ENCODE measurements at places on chromosomes 2 and 18. TPM values are rescaled to one million over a fixed set of nuclear protein-coding genes. Genes with fewer than 3 reads are reported as not detected.

The TXNDC2 gene
- not detected for total RNA-seq

GRCh38 chr2:101442042-101442666 is 32.8 kb downstream of the RFX8 start:
- H3K36me3 ChIP-seq, result peaks cover 7% of the 10 kb centered on the region
- H3K4me1 ChIP-seq, result peaks cover 9% of the 10 kb centered on the region
- H3K27me3 ChIP-seq, result no peaks in the 10 kb centered on the region
- no peak overlapping the region for H3K27ac ChIP-seq
- no peak overlapping the region for H3K4me3 ChIP-seq

The SPATS2L gene
- total RNA-seq, result 72.9 TPM

- H3K4me3 ChIP-seq, result no peak overlapping the region
- H3K4me1 ChIP-seq, result peaks cover 30% of the 10 kb centered on the region
Measured at GRCh38 chr2:135055182-135055786, 3.2 kb downstream of the RAB3GAP1 start.

DNA sequence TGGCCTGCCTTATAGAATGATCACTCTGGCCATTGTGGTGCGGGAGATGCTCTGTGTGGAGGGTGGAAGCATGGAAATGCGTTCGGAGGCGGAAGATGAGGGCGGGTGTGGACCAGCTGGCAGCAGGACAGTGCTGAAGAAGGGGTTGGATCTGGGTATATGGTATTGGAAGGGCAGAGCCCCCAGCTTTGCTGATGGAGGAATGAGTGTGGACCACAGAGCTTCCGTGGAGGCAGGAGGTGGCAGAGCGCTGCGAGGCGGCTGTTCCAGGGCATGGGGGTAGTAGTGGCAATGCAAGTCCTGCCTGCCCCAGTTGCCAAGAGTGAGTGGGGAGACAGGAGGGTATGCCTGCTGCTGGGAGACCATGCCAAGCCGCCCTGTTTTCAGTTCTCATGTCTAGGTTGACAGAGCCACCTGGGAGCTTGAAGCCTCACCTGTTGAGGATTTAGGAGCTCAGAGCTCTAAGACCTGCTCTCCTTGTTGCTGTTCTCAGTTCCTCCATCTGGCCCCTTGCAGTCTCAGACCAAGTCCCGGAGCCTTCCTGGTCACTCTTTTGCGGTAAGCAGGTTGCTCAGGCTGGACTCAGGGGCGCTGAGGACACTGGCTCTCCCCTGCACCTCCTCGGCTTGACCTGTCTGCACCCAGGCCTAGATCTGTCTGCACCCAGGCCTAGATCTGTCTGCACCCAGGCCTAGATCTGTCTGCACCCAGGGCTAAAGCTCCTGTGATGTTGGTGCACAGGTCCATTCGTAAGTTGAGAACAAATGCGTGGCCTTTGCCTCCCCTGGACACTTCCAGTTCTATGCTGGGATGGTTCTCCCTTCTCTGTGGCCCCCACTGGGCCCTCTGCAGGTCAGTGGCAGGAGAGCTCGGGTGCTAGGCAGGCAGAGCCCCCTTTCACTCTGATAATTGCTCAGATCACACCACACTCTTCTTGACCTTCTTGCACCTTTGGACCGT is 290.5 kb upstream of the HS6ST1 start:
- no peak overlapping the region for H3K27ac ChIP-seq
- H3K27me3 ChIP-seq, result peaks cover 3% of the 10 kb centered on the region
- no peak for DNase-seq
- H3K4me1 ChIP-seq, result peaks cover 2% of the 10 kb centered on the region

DNA sequence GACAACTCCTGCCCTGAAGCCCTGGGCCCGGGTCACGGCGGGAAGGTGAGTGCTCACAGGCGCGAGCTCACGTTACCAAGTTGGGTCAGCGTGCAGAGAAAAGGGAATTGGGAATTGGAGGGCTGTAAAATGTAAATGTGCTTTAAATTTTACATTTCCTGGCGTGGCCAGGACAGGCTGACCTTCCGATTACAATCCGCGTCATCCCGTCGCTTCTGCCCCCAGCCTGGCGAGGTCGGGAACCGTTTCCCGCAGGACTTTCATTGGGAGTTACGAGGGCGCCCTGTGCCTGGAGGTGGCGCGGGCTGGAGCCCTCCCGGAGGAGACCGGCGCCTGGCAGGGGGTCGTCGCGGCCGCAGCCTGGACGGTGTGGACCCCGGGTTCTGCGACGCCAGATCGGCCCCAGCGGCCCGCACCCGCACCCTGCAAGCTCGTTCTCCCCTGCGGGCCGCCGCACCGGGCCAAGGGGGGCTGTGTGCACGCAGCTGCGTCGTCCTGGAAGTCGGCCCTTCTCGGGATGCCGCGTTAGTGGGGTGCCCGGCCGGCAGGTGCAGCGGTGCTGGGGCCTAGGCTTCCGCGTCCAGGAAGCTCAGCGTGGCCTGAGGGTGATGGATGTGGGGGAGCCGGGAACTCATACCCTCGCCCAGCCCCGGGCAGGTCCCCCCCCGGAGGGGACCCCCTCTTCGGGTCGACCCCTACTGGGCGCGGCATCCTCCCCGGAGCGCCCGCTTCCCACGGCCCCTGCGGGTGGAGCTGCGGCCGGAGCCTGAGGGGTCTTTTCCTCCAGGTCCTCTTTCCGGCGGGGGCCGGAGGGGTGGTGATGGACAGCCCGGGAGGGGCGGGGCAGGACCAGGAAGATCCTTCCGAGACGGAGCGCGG is 63.9 kb downstream of the LRRFIP1 start:
- no peak for DNase-seq
- H3K27me3 ChIP-seq, result peaks cover 17% of the 10 kb centered on the region
- H3K4me1 ChIP-seq, result peaks cover 38% of the 10 kb centered on the region
- H3K27ac ChIP-seq, result peak overlapping the region; percentile 78

DNA sequence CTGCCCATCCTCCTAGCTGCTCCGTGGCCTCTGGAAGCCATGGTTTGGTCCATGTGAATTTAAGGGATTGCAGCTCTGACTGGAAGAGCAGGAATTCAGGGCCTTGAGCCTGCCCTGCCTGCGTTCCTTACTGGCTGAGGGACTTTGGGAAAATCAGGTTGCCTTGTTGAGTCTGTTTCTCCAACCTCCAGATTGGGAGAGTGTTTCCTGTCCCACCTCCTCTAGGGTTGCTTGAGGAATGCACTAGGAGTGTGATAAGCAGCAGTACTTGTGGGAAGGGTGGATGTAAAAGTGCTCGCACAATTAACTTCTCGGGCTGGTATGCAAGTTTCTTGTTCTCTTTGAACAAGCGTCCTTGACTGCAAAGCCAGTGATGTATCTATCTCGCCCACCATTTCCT is 84.4 kb upstream of the YWHAQ start:
- no peak overlapping the region for H3K4me3 ChIP-seq
- H3K27me3 ChIP-seq, result peaks cover 3% of the 10 kb centered on the region
- peak overlapping the region; percentile 28 for H3K27ac ChIP-seq
- DNase-seq, result peak; percentile 21
- H3K4me1 ChIP-seq, result peaks cover 15% of the 10 kb centered on the region

DNA sequence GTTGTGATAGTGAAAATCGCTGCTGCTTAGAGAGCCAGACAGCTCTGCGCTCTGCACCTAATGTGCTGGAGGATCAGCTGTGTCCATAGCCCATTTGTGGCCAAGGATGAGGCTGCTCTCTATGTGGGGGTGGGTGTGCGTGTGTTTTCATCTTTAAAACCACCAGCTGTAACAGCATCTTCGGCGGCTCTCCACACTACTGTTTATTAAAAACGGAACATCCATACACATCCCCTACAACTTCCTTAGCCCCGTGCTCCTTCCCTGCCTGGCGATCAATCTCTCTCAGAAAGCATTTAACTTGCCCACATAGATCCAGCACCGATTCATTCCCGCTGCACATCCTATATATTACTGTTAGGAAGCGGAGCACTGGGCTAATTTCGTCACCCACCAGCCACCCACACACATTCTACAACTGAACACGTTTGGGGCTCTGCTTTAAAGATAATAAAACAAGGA is 1.6 kb downstream of the CELF4 start:
- H3K4me3 ChIP-seq, result no peak overlapping the region
- H3K4me1 ChIP-seq, result peaks cover 7% of the 10 kb centered on the region
- peaks cover 11% of the 10 kb centered on the region for H3K27me3 ChIP-seq
- H3K27ac ChIP-seq, result no peak overlapping the region

DNA sequence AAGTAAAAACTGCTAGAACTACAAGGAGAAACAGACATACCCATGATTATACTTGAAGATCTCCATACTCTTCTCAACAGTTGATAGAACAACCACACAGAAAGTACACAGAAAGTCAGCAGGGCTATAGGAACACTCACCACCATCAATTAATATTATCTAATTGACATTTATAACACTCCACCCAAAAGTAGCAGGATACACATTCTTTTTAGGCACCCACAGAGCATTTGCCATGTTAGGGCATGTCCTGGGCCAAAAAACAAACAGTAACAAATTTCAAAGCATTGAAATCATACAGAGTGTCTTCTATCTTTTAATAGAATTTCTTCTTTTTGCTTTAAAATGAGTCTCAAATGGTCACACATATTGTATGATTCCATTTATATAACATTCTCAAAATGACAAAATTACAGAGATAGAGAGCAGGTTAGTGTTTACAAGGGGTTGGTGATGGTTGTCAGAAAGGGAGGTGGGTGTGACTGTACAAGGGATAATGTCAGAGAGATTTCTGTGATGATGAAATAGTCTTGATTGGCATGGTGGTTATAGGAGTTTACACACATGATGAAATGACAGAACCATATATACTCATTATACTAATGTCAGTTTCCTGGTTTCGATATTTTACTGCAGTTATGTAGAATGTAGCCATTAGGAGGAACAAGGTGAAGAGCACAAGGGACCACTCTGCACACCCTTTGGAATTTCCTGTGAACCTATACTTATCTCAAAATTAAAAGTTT is 82.8 kb downstream of the NCK2 start:
- H3K36me3 ChIP-seq, result peaks cover 26% of the 10 kb centered on the region
- no peaks in the 10 kb centered on the region for H3K4me1 ChIP-seq
- H3K27ac ChIP-seq, result no peak overlapping the region
- H3K4me3 ChIP-seq, result no peak overlapping the region
- no peak for DNase-seq

- H3K27ac ChIP-seq, result no peak overlapping the region
- no peaks in the 10 kb centered on the region for H3K27me3 ChIP-seq
- no peaks in the 10 kb centered on the region for H3K36me3 ChIP-seq
- H3K4me1 ChIP-seq, result no peaks in the 10 kb centered on the region
- DNase-seq, result no peak
Measured at GRCh38 chr2:224908818-224909217, 133.4 kb downstream of the DOCK10 start.

The METTL8 gene
- 18.2 TPM for total RNA-seq

The CIAO1 gene
- total RNA-seq, result 63.7 TPM

- peaks cover 5% of the 10 kb centered on the region for H3K4me1 ChIP-seq
- H3K4me3 ChIP-seq, result no peak overlapping the region
- H3K27me3 ChIP-seq, result peaks cover 1% of the 10 kb centered on the region
- no peak overlapping the region for H3K27ac ChIP-seq
- DNase-seq, result no peak
- no peaks in the 10 kb centered on the region for H3K36me3 ChIP-seq
Measured at GRCh38 chr2:829047-829446, 121.6 kb upstream of the SNTG2 start.
